ENCODE measurements at places on chromosomes 13 and 19.
A peak's percentile ranks its signal among the peaks of the same experiment; 100 is the strongest.

GRCh38 chr13:23609874-23610576, 39.8 kb downstream of the TNFRSF19 start:
- no peak for DNase-seq

DNA sequence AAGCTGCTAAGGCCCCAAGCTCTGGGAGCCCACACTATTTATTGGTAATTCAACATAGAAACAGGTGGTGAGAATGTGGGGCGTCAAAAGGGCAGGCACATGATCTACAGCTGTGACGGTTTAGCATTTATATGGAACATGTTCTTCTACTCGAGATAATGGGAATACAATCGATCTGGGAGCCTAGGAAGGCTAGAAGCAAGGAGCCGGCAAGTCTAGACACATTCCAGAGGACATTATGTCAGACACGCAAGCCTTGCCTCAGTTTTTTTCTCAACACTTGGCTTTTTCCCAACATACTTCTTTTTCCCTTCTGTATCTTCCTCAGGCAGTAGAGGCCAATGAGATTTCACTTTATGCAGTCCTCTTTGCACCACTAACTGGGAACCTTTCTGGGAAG, 315.7 kb upstream of the SLITRK5 start:
- no peak for DNase-seq

GRCh38 chr19:12660980-12661379, 5.6 kb downstream of the MAN2B1 start:
- no peak for DNase-seq

DNA sequence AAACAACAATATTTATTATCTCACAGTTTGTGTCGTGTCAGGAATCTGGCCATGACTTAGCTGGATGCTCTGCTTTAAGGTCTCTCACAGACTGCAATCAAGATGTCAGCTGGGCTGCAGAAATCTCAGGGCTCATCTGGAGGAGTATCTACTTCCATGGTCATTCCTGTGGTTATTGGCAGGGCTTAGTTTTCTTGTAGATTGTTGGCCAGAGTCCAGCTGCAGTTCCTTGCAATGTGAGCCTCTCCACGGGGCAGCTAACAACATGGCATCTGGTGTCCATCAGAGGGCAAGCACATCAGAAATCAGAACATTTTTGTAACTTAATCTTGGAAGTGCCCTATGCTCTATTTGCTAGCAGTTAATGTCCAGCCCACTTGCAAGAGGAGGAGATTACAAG, 45.7 kb upstream of the TDRD3 start:
- DNase-seq: no peak

DNA sequence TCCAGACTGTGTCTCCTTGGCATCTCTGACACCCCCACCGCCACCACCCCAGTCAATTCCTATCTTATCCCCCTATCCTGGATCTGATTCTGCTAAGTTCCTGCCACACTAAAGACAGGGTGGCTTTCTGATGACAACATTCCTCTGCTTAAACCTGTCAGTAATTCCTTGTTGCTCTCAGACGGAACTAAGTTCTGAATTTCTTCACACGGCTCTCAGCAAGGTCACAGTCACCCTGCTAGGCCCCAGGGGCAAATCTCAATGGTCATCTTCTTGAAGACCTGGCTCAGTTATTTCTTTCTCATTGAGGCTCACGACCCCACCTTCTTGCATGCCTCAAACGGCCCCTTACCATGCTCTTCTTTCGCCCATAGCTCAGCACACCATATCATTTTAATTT, 7.6 kb downstream of the ALOX5AP start:
- no peak for DNase-seq

DNA sequence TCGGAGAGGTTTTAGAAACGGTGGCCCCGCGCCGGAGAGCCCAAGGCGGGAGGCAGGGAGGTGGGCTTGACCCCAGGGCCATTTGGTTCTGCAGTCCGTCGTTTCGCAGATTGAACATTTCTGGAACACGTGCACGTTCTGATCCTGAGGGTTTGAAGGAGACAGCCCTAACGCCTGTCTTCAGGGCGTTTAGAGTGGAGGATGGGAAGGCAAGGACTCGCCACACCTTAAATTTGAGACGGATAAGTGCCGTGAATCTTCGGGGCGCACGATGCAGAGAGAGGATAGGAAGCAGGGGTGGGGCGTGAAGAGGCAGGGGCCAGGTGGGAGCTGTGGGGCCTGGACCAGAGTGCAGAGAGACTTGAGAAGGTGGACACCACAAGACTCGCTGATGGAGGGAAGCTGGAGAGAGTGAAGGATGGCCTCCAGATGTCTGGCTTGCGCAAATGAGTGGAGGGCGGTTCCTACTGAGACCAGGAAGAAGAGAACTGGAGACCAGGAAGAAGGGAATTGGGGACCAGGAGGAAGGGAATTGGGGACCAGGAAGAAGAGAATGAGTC, 804 bp upstream of the MIER2 start:
- no peak for DNase-seq

- DNase-seq: no peak
Observed at GRCh38 chr13:74289861-74290773, 155.9 kb upstream of the KLF12 start.

DNA sequence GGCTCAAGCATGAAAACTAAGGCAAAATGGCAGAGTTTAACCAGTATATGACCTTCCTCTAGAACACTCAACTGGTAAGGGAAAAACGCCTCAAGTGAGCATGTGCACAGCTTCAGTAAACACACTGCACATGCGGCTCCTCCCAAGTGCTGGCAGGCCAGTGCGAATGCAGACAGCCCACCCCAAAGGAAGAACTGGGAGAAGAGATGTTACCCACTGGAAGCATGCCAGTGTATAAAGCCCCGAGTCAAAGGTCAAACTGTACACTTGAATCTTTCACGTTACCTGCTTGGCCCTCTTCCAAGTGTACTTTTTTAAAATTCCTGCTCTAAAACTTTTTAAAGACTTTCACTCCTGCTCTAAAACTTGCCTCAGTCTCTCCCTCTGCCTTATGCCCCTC, 19.2 kb upstream of the RCBTB1 start:
- no peak for DNase-seq

- no peak for DNase-seq
Observed at GRCh38 chr13:60514891-60515290, 117.9 kb downstream of the TDRD3 start.

- DNase-seq: no peak
Observed at GRCh38 chr19:15249972-15250639, 17.9 kb upstream of the EPHX3 start.

- peak; percentile 86 for DNase-seq
Observed at GRCh38 chr19:2474232-2475017, 1.5 kb upstream of the GADD45B start.

DNA sequence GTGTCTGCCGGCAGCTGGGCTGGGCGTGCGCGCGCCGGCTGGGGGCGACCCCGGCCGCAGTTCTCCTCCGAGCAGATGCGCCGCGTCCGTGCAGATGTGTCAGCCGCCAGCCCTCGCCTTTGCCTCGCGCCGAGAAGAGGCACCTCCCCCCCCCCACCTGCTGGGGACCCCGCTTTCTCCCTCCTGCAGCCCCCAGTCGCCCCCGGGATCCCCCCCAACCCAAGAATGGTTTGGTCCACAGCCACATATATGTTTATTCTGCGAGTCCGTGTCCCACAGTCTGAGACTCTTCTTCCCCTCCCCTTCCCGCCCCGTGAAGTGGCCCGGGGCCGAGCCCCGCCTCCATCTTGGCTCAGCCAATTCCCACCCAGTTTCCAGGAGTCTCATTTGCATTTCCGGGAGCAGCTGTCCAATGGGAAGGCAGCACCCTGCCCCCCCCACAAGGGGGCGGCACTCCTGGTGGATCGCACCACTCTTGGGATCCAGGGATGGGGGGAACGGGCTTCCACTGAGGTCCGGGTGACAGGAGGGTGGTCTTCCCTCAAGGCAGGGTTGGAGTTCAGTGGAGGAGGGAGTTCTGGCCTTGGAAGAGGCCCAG, 8.6 kb downstream of the ISOC2 start:
- no peak for DNase-seq

GRCh38 chr13:110443622-110444225, 117.8 kb downstream of the RAB20 start:
- DNase-seq: no peak

DNA sequence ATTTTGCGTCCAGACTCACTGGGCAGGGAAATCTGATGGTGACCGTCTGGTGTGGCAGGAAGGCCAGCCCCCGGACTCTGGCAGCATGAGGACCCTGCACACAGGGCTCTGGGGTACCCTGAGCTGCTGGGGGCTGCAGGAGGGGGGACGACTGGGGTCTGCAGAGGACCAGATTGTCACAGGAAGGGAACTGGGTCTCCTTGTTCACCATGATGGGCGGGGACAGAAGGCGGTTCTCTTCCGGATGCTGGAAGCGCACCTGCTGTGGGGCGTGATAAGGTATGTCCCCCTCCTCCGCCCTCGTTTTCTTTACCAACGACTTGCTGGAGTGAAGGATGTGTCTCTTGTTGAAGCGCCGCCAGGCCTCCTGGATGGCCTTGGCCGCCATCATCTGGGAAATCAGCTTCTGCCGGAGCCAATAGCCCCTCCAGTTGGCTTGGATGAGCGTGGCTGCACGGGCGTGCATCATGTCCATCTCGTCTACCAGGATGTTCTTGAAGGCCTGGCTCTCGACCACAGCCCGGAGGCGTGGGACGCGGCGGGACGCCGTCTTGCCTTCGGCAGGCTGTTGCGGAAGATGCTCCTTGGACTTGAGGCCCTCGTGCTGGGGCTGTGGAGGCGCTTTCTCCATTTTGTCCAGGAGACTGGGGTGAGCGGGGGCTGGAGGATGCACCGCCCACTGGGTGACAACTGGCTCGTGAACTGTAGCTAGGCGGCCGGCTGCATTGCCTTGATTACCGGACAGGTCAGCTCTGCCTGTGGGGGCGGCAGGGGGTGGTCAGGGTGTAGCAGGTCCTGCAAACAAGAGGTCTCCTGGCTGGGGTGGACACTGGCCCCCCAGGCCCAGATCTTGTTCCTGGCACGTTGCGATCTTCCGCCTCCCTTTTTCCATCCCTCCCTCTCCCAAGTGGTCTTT, 7.2 kb downstream of the IQCN start:
- no peak for DNase-seq

DNA sequence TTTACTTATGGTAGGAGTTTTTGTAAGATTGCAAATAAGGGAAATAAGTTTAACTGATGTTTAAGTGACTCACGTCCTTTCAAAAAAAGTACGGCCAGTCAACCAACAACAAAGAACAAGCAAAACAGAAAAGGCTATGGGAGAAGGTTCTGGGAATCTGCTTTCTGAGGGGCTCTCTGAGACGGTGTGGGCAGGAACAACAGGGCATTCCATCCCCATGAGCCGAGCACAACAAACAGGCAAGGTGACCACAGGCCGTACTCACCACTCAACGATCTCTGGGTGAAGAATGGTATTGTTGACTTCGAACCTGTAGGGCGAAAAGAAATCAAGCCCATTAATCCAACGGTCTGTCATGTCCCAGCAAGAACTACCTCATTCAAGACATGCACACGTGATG, 43.8 kb downstream of the PEPD start:
- DNase-seq: no peak
